ENCODE measurements at places on chromosomes 16 and 17.

GRCh38 chr17:14427900-14428647, 127.2 kb downstream of the HS3ST3B1 start:
- peak; percentile 68 for DNase-seq
- peak overlapping the region; percentile 49 for H3K4me3 ChIP-seq
- H3K4me1 ChIP-seq, result peaks cover 40% of the 10 kb centered on the region
- H3K36me3 ChIP-seq, result peaks cover 10% of the 10 kb centered on the region
- no peaks in the 10 kb centered on the region for H3K27me3 ChIP-seq

DNA sequence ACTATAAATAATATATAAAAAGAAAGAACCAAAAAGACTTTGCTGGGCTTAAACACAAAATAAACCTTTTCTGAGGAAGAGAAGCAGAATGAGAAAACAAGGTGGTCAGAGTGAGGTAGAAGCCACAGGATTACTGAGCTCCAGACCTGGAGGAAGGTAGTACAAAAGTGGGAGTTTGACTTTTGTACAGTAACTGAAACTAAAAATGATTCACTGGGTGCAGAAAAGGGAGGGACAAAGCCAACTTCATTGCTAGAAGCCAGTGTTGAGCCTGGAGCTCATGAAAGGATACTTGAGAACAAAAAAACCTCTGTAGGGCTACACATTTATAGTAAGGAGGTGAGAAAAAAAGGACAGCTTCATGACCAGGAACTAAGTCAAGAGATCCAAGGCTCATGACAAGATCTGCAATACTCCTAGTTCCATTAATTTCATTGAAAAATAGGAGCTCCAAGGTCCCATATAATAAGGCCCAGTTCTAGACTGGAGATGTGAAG, 45.5 kb downstream of the PKD1L3 start:
- peaks cover 31% of the 10 kb centered on the region for H3K4me1 ChIP-seq
- no peak for DNase-seq
- H3K27me3 ChIP-seq, result peaks cover 4% of the 10 kb centered on the region
- H3K27ac ChIP-seq, result no peak overlapping the region

DNA sequence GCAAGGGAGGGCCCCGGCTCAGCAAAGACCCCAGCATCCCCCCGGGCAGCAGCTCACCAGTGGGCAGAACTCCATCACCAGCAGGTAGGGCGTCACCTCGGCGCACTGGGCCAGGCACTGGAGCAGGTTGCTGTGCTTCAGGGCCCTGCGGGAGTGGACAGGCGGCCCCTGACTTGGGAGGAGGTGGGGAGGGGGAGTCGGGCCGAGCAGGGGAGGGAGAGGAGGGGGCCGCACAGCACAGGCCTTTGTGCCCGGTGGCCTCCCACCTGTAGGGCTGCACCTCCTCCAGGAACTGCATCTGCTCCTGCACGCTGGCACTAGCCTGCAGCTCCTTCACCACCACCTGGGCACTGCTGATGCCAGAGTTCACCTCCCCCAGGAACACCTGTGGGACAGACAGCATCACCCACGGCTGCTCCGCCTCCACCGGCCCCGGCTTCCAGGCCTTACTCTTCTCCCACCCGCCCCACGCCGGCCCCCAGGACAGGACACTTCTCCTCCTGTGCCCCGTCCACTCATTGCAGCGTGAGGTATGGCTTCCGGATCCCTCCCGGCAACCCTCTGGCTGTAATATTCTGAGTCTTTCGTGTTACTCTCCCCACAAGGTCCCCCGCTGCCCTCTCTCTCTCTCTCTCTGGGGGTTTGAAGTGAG, 37.7 kb upstream of the PVALEF start:
- no peak overlapping the region for H3K27ac ChIP-seq
- no peaks in the 10 kb centered on the region for H3K4me1 ChIP-seq
- H3K4me3 ChIP-seq, result no peak overlapping the region
- H3K27me3 ChIP-seq, result no peaks in the 10 kb centered on the region
- no peaks in the 10 kb centered on the region for H3K36me3 ChIP-seq

- H3K36me3 ChIP-seq, result no peaks in the 10 kb centered on the region
- H3K4me1 ChIP-seq, result peaks cover 6% of the 10 kb centered on the region
- no peak within 1 kb of the TSS for H3K27ac ChIP-seq
- H3K4me3 ChIP-seq, result peak within 1 kb of the TSS; percentile 30
- peaks cover 30% of the 10 kb centered on the region for H3K27me3 ChIP-seq
Observed at GRCh38 chr16:4936991-4937781, at the start of gene PPL. Gene PPL, minus strand, starts transcription at chr16:4937148. Its CDS starts 103 bp downstream, at chr16:4937045.

- no peak for DNase-seq
- no peak overlapping the region for H3K27ac ChIP-seq
- no peak overlapping the region for H3K4me3 ChIP-seq
- peaks cover 14% of the 10 kb centered on the region for H3K4me1 ChIP-seq
- no peaks in the 10 kb centered on the region for H3K36me3 ChIP-seq
- peaks cover 25% of the 10 kb centered on the region for H3K27me3 ChIP-seq
Observed at GRCh38 chr17:1970843-1971384, 54.2 kb downstream of the RTN4RL1 start.

DNA sequence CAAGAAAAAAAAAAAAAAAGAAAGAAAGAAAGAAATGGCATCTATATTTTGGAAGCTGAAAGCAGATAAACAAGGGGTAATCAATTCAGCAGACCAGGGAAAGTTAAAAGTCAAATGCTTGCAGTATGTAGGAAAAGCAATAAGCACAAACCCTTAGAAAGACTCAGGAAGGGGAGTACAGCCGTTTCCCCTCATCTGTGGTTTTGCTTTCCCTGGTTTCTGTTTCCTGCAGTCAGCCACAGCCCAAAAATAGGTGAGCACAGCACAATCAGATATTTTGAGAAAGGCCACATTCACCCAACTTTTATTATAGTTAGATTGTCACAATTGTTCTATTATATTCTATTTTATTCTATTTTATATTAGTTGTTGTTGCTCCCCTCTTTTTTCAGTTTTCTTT, 14.4 kb upstream of the ALOX12 start:
- H3K4me3 ChIP-seq, result no peak overlapping the region
- no peak for DNase-seq
- H3K36me3 ChIP-seq, result no peaks in the 10 kb centered on the region
- no peak overlapping the region for H3K27ac ChIP-seq

- peaks cover 74% of the 10 kb centered on the region for H3K4me1 ChIP-seq
- H3K27ac ChIP-seq, result no peak overlapping the region
- no peak for DNase-seq
- H3K4me3 ChIP-seq, result no peak overlapping the region
- H3K36me3 ChIP-seq, result peaks cover 38% of the 10 kb centered on the region
Observed at GRCh38 chr17:7018331-7018964, 4.4 kb upstream of the BCL6B start.
